ENCODE measurements at places on chromosomes 2 and 18. TPM values are rescaled to one million over a fixed set of nuclear protein-coding genes. Genes with fewer than 3 reads are reported as not detected.

The MC2R gene
- total RNA-seq, result not detected

The PLEKHM3 gene
- 23.1 TPM for total RNA-seq

- DNase-seq, result no peak
Observed at GRCh38 chr2:42182654-42183308, 13.6 kb downstream of the EML4 start.

GRCh38 chr2:142299021-142299420 lies 168.2 kb upstream of the LRP1B start:
- DNase-seq, result no peak

The CNDP1 gene
- total RNA-seq, result not detected
